Cardiac septum (tissue), 1 donor: ENCODE measurements at places on chromosomes 3 and 15.

- no peak for DNase-seq
These were observed 1.5 kb upstream of the MYNN start for GRCh38 chr3:169771497-169772304.

DNA sequence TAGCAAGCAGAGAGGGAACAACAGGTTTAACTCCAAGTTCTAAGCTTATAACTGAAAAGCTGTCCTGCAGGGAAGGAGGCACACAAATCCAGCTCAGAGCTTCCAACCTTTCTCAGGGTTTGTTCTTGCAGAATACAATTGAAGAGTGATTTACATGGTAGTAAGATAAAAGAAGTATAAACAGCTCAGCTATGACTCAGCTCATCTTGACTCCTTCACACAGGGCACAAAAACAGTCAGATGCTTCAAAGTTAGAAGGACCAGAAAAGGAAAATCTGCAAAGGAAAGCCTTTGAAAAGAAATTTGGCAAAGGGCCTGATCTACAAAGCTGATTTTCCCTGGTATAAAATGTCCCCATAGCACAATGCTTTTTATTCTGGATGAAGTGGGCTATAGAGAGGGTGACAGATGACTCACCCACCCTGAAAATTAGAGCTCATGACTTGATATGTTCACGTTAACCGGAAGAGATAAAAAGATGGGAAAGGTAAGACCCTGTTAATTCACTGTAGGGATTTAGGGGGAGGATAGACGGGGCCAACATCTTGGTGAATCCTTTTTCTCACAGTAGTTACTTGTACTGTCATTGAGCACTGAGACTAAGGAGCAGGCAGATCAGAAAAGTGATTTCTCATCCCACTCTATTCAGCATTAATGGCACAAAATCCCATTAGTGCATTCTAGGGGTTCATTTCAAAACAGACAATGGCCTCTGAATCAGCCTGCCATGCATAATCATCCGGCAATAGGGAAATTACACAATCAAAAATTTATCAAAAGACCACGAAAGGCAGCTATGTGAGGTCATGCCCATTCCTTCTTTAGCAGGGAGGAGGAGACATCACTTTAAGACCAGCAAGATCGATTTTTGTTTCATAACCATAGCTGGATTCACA, 143.5 kb downstream of the GAP43 start:
- no peak for DNase-seq

DNA sequence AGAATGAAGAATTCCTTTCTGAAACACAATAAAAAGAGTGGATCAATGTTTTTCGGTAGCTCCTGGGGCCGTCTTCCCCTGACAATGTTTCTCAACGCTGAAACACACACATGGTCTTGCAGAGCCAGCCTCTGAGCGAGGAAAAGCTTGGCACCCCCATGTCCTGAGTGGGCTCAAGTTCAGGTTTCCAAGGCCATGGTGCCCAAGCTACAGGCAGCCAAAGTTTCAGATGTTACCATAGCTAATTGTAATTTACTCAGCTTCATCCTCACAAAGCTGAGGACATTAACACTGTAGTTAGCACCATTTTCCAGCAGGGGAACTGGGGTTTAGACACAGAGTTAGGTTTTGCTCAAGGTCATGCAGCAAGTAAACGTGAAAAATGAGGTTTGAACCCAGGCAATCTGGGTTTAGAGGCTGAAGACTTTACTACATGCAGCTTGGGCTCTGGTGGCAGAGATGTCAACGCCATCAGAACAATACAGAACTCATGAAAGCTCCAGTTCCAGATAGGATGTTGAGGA, 199.1 kb downstream of the TJP1 start:
- no peak for DNase-seq

DNA sequence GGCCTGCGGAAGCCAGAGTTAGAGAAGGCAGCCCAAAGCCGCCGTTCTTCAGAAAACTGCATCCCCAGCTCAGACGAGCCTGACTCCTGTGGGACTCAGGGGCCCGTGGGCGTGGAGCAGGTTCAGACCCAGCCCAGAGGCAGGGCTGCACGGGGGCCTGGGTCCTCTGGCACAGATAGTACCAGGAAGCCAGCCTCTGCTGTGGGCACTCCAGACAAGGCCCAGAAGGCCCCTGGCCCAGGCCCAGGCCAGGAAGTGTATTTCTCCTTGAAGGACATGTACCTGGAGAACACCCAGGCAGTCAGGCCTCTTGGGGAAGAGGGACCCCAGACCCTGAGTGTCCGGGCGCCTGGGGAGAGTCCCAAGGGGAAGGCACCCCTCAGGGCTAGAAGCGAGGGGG, 23.1 kb downstream of the ALPK3 start:
- DNase-seq = no peak

DNA sequence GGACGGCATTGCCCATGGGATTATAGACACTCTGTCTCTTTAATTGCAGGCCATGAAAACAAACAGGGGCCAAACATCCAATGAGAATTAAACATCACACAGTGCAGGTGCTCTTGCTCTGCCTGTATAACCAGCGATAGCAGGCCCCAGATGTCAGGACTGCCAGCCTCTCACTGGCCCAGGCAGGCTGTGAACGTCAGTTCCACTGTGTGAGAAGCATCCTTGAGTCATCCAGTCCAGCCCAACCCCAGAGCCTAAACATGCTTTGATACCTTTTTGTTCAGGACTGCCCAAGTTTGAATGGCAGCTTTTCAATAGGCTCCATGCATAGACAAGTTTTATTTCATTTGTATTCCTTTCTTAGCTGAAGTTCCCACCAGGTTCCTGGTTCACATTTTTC, 189.8 kb downstream of the SLCO3A1 start:
- no peak for DNase-seq

GRCh38 chr3:42692667-42693529, 7.6 kb downstream of the KLHL40 start:
- no peak for DNase-seq

- DNase-seq = no peak
These were observed 133.6 kb upstream of the ICE2 start for GRCh38 chr15:60612400-60613048.

GRCh38 chr3:3086239-3086638, 23.9 kb downstream of the IL5RA start:
- no peak for DNase-seq
